Spleen (tissue), 13 donors: ENCODE measurements at places on chromosomes 7 and 10. TPM values are rescaled to one million over a fixed set of nuclear protein-coding genes. Genes with fewer than 3 reads are reported as not detected.

GRCh38 chr7:40640566-40640965 is 505.8 kb downstream of the SUGCT start:
- DNase-seq: no peak

GRCh38 chr7:2903682-2904162 is 59.6 kb upstream of the GNA12 start:
- no peak for DNase-seq

DNA sequence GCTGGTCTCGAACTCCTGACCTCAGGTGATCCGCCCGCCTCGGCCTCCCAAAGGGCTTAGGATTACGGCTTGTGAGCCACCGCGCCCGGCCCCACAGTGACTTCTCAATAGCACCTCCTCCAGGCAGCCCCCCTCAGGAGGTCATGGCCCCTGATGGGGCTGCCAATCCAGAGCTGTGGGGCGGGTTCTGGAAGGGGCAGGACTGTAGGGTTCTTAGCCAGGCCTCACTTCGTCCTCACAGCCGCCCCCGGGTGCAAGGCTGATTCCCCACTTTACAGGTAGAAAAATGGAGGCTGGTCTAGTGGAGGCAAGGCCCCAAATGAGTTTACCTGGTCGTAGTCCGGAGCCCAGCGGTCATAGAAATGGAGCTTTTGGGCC is 638 bp downstream of the METTL27 start:
- DNase-seq: no peak

GRCh38 chr10:89029181-89029580 is 38.6 kb downstream of the FAS start:
- DNase-seq: no peak

DNA sequence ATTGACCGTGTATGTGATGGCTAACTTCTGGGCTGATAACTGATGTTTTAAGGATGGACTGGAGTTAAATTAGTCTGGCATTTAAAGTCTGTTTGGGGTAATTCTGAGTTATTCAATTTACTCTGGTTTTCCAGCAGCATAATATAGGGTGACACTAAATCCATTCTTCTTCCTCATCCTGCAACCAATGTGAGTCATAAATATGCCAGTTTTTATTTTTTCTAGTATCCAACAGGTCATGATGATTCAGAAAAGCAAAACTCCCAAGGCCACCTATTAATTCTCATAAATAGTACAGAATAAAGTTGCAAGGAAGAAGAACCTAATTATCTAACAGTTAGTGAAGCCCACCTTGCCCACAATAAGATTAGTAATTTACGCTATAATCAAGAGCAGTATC is 7.5 kb upstream of the EPHB6 start:
- no peak for DNase-seq

DNA sequence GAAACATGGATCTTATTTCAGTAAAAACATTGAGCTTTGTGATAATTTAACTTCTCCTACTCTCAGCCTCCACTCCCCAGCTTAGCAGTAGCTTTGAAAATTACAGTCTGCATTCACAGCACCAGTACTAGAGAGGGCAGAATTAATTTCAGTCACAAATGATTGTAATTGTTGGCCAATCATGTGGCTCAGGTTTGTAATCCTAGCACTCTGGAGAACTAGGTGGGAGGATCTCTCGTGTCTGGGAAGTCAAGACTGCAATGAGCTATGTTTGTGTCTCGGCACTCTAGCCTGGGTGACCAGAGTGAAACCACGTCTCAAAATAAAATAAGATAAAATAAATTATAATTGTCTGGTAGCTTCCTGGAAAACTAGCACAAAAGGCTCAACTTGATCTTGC is 620.9 kb downstream of the TNS3 start:
- DNase-seq: no peak

GRCh38 chr7:70344726-70345125 is 746.5 kb downstream of the AUTS2 start:
- DNase-seq: no peak

DNA sequence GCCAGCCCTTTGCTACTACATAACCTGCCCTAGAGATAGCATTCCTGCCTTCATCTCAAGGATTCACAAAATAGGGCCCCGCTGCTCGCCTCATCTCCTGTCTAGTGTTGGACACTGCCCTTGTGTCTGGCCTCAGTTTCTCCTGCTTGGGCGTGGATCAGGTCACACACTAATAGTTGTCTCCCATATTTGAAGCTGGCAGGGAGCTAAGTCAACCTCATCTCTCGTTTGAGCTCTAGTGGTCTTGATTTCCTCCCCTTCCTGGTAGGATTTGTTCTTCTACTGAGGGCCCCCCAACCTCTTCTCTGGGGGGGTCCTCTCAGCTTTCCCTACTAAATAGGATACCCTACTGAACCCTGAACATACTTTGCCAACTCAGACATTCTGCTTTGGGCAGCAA is 42.2 kb downstream of the ADCYAP1R1 start:
- peak; percentile 33 for DNase-seq

- peak; percentile 14 for DNase-seq
Observed at GRCh38 chr10:70974351-70974901, 86.1 kb upstream of the PCBD1 start.

GRCh38 chr7:101210143-101210542 is 7.2 kb downstream of the PLOD3 start:
- no peak for DNase-seq

GRCh38 chr10:95438781-95439180 is 122.4 kb downstream of the SORBS1 start:
- no peak for DNase-seq

DNA sequence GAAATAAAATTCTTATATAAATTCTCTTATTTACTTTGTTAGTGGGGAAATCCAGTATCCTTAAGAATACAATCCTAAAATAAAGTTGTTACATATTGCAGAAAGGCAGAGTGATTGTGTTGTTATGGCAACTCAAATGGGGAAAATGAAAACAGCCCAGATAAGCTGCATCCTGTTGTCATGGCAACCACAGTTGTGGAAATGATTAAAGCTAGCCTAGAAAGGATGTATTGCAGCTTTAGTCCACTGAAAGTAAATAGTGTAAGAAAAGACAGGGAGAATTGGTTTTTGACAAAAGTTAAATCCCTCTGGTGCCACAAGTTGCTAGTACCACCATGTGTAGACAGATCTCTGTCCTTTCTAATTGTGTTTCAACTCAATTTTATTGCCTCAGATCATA is 43.2 kb downstream of the BTRC start:
- no peak for DNase-seq

SPDYE1 gene
- not detected for total RNA-seq

PPP2R2D gene
- total RNA-seq: 41.2 TPM

OR13A1 gene
- 0.49 TPM for total RNA-seq

NUDT1 gene
- total RNA-seq: 17.0 TPM
